ENCODE measurements at places on chromosomes 2 and 18.

DNA sequence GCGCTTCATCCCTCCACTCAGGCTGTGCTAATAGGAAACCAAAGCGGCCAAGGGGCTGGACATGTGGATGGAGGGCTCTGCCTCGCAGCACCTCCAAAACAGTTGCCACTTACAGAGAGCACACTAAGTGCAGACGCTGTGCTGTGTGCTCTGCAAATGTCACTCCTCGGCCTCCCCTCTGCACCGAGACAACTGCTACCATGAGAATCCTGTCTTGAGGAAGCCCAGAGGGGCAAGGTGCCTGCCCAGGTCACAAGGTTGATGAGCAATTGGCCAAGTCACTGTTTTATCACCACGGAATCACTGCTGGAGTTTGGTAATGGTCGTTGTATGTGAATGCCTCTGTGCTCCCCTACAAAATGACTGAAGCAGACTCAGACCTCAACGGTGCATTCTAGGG, 132.2 kb downstream of the SEPTIN10 start:
- no peak overlapping the region for H3K27ac ChIP-seq
- no peaks in the 10 kb centered on the region for H3K4me1 ChIP-seq
- peaks cover 9% of the 10 kb centered on the region for H3K27me3 ChIP-seq
- no peaks in the 10 kb centered on the region for H3K36me3 ChIP-seq

DNA sequence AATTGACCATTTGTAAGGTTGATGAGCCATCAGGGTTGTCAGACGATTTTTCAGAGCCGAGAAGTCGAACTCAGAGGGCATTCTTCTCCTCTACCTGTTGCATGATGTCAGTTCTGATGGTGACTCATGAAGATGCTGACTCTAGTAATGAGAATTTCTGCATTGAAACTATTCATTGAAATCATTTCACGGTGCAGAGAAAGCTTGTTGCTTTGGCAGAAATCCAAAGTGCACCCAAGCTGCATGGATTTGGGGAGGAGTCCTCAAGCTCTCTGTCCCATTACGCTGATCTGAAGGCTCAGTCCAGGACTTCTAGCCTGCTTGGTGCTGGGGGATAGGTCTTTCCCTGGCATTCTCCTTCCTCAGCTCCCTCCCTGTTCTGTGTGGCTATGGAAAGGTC, 125.7 kb upstream of the PXDN start:
- H3K4me1 ChIP-seq, result no peaks in the 10 kb centered on the region
- H3K27me3 ChIP-seq, result peaks cover 5% of the 10 kb centered on the region
- no peaks in the 10 kb centered on the region for H3K36me3 ChIP-seq
- no peak for DNase-seq
- H3K27ac ChIP-seq, result no peak overlapping the region

- no peaks in the 10 kb centered on the region for H3K36me3 ChIP-seq
- no peak overlapping the region for H3K27ac ChIP-seq
- peaks cover 7% of the 10 kb centered on the region for H3K27me3 ChIP-seq
Measured at GRCh38 chr2:240918258-240919091, 12.3 kb downstream of the CROCC2 start.

- DNase-seq, result no peak
- H3K27ac ChIP-seq, result no peak overlapping the region
- H3K4me3 ChIP-seq, result no peak overlapping the region
- no peaks in the 10 kb centered on the region for H3K36me3 ChIP-seq
- H3K4me1 ChIP-seq, result no peaks in the 10 kb centered on the region
Measured at GRCh38 chr18:8987241-8987640, 115.3 kb upstream of the NDUFV2 start.

DNA sequence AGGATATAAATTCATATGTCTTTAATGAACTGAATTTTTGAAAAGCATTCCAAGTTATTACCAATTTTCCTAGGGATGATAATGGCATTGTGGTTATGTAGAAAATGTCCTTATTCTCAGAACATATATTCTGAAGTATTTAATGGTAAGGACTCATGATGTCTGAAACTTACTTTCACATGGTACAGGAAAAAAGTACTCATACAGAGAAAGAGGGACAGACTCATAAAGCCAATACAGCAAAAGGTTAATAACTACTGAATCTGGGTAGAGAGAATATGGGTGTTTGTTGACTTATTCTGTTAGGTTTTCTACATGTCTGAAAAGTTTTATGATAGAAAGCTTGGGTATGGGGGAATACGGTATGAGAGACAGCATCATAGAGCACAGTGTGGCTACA, 84.3 kb upstream of the SERTAD2 start:
- H3K4me1 ChIP-seq, result peaks cover 44% of the 10 kb centered on the region
- no peak for DNase-seq
- H3K4me3 ChIP-seq, result peak overlapping the region; percentile 2

DNA sequence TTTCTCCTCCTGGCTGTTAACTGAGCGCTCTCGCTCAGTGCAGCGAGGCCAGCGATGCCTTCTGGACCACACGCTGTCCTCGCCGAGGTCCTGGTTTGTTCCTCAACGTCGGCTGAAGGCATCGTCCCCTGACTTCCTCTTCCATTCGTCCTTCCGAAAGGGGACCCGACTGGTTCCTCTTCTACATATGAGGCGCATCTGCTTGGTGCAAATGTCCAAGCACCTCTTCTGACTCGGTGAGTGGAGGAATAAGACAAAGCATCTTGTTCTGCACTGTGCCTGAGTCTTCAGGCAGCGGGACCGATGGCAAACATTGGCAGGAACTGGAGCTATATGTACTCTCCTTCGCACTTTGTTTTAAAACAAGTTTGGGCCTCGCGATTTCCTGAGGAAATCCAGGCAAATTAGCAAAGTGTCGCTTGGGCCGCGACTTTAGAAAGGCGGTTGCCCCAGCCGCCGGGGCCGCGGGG, 621 bp upstream of the KCNS3 start:
- peaks cover 3% of the 10 kb centered on the region for H3K4me1 ChIP-seq
- no peaks in the 10 kb centered on the region for H3K36me3 ChIP-seq
- no peak overlapping the region for H3K27ac ChIP-seq
- H3K27me3 ChIP-seq, result peaks cover 65% of the 10 kb centered on the region

DNA sequence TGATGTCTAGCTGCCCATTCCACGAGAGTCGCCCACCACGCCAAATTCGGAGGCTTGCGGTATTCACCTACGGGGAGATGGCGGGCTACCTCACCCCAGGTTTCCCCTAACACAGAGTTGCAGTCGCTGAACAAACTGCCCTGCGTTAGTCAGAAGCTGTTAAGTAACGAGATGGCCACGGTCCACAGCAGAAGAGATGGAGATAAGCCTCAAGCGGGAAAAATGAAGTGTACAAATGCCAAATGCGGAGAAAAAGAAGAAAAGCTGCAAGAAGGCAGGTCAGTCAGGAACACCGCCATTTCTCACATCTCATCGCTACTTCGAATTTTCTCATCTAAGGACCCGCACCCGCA, 425 bp downstream of the ASB3 start:
- peaks cover 38% of the 10 kb centered on the region for H3K4me1 ChIP-seq
- H3K36me3 ChIP-seq, result peaks cover 34% of the 10 kb centered on the region
- peak; percentile 18 for DNase-seq
- peak overlapping the region; percentile 99 for H3K4me3 ChIP-seq
- no peaks in the 10 kb centered on the region for H3K27me3 ChIP-seq

DNA sequence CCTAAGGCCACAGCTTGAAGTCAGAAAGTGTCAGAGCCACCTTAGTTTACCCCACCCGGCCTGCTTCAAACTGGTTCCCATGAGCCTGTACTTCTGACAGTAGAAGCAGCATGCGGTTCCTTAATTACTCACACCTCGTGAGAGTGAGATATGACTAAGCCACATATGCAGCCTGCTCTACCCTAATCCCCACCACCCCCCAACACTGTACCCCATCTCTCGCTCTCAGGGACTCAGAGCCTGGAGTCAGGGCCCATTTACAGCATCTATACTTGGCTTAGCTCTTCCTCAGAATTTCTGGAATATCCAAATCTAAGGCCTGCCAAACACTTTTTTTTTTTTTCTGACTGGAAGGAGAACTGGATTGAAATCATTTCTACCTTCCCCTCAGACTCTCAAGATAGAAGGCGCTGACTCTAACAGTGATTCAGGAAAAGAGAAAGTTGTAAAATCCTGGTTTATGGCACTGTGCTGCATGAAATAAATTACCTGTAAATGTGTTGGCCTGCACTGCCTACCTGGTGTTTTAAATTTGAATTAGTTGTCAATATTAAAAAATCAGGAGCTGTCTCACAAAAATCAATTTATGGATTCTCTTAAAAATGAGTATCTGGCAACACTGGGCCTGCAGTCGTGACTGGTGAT, 360.0 kb downstream of the RND3 start:
- no peaks in the 10 kb centered on the region for H3K36me3 ChIP-seq
- H3K4me1 ChIP-seq, result no peaks in the 10 kb centered on the region

- H3K36me3 ChIP-seq, result no peaks in the 10 kb centered on the region
- H3K4me1 ChIP-seq, result peaks cover 2% of the 10 kb centered on the region
- H3K27me3 ChIP-seq, result peaks cover 2% of the 10 kb centered on the region
- H3K27ac ChIP-seq, result no peak overlapping the region
- H3K4me3 ChIP-seq, result no peak overlapping the region
Measured at GRCh38 chr2:126317790-126318431, 338.0 kb upstream of the GYPC start.

DNA sequence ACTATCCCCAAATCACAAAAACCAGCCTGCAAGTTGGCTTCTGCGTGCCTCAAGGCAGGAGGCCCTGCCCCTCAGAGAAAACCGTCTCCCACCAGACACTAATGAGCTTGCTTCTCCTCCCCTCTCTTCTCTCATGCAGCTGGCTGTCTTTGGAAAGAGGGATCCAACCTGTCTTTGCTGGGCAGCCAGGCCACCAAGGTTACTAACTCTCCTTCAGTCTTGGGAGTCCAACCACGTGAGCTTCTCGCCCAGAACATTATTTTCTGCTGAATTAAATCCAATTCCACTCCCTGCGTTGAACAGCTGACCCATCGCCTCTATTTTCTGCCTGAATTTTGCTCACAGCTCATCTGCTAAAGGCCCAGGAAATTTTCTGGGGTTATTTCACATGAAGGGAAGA, 291.3 kb upstream of the NCKAP5 start:
- no peaks in the 10 kb centered on the region for H3K4me1 ChIP-seq
- H3K36me3 ChIP-seq, result no peaks in the 10 kb centered on the region
- no peak for DNase-seq
- no peaks in the 10 kb centered on the region for H3K27me3 ChIP-seq
- H3K27ac ChIP-seq, result no peak overlapping the region
- no peak overlapping the region for H3K4me3 ChIP-seq

GRCh38 chr2:45153121-45153520, 143.9 kb upstream of the SIX2 start:
- no peaks in the 10 kb centered on the region for H3K36me3 ChIP-seq
- H3K4me1 ChIP-seq, result no peaks in the 10 kb centered on the region
- no peak for DNase-seq
- peaks cover 10% of the 10 kb centered on the region for H3K27me3 ChIP-seq
- no peak overlapping the region for H3K4me3 ChIP-seq

GRCh38 chr2:52423111-52423510, 1344.5 kb upstream of the CHAC2 start:
- H3K4me1 ChIP-seq, result no peaks in the 10 kb centered on the region
- no peak for DNase-seq
- no peaks in the 10 kb centered on the region for H3K36me3 ChIP-seq
- no peak overlapping the region for H3K27ac ChIP-seq
